Activated CD4-positive, alpha-beta T cell treated with anti-CD3 and anti-CD28 coated beads, Interleukin-2, amount 50 U/mL, for 48 hours (primary cell): ENCODE measurements at places on chromosomes 3 and 15.
A peak's percentile ranks its signal among the peaks of the same experiment; 100 is the strongest.

DNA sequence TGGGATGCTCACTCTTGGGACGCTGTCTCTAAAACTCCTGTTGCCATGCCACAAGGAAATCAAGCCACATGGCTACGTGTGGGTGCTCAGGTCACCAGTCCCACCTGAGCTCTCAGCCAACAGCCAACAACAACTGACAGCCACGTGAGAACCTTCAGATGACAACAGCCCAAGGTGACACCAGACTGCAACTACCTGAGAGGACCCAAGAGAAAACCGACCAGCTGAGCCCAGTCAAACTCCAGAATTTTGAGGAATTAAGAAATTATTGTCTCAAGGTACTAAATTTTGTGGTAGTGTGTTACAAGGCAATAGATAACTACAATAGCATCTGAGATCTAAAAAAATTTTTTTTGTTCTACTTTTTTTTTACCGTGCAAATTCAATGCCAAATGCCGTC lies 75.2 kb downstream of the ITGA11 start:
- no peak for DNase-seq

DNA sequence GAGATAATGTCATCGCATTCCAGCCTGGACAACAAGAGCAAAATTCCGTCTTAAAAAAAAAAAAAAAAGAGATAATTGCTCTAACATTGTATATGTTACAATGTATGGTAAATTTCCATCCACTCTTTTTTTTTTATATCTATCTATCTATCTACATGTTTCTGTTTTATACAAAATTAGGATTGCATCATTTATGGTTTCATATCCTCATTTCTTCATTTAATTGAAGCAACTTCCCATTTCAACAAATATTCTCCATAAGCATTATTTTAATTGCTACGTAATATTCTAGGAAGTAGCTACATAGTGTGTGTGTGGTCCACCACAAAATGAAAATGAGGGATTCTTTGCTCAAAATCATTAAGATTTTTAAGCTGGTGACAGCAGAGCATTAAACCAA lies 18.4 kb downstream of the RBP1 start:
- no peak for DNase-seq

DNA sequence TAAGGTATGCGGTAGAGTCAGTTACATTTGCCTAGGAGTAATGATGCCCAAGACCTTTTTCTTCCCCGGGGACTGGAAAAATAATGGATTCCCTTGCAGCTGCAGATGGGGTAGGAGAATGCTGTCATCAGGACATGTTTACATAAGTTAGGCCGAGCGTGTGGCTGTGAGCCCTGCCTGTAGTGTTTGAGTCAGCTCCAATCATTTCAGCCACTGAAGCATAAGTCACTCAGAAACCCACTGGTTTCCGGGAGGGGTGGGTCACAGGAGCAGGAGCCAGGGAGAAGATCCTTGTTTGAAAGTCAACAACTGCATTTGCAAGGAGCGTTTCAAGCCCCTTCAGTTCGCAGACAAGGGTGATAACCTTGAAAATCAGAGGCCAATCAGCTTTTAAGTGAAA lies 562.3 kb downstream of the MCTP2 start:
- DNase-seq, result no peak

DNA sequence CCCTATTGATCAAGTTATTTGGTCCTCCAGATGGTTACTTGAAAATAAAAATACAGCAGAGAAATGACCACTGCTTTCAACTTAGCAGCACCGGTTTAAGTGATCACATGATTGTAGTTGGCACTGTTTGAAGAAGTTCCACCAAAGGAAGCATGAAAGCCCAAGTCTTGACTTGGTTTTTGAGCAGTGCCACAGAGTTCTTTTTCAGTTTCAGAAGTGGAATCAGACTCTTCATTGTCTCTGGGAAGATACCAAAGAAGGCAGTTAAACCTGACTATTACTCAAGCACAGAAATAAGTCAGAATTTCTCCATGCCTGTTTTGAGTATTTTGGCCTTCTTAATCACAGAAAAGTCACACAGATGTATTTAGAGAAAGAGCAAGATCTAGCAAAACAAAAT lies 66.7 kb downstream of the BBX start:
- DNase-seq, result no peak

GRCh38 chr15:51681303-51681963 lies at the start of gene SCG3:
Gene SCG3 (plus strand): TSS chr15:51681503. CDS start chr15:51681756, 253 bp downstream.
- DNase-seq, result peak; percentile 76

GRCh38 chr3:64431526-64432091 lies 206.3 kb upstream of the PRICKLE2 start:
- DNase-seq, result no peak

DNA sequence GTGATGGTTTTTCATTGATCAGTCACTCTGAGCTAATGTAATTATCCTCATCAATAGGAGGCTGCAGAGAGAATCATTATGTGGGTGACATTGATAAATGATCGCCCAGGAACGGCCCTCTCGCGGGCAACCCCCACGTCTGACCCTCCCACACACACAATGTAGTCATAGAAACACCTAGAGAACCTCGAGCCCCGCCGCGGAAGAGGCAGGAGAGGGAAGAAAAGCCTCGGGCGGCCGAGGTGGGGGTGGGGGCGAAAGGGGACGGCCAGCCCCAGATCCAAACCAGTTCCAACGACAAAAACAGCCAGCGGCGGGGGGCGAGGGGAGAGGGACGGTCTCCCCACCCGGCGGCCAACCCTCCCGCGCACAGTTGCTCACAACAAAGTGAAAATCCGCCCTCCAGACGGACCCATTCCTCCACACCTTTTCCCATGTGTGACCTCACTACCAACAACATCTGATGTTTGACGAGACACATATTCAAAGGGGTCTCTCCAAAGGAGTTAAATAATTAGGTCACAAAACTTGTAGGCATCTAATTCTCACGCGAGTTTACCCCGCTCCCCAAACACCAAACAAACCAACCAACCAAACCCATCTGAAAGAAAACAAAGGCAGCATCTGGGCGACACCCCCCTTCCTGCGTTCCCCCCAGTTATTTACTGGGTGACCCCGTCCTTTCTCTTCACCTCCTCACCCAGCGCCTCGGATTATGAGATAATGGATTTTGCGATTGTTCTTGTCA lies 213.0 kb downstream of the MEIS2 start:
- no peak for DNase-seq

GRCh38 chr3:150256318-150256717 lies 151.8 kb upstream of the TSC22D2 start:
- DNase-seq, result no peak

GRCh38 chr15:98394546-98394945 lies 253.8 kb upstream of the IGF1R start:
- DNase-seq, result no peak

DNA sequence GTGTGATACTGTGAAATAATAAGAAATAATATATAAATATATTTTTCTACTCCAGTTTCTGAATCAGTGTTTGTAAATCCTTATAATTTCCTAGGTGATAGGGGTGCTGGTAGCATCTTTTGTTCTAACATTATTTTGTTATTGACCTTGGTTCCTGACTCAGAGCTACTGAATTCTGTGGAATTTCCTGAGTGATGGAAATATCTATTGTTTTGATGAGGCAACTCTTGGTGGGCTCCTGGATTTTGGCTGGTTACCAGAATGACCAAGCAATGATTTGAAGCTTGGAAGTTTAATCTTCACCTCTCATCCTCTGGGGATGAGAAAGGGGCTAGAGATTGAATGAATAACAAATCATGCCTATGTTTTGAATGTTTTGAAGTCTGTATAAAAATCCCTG lies 377.3 kb downstream of the LPP start:
- no peak for DNase-seq

DNA sequence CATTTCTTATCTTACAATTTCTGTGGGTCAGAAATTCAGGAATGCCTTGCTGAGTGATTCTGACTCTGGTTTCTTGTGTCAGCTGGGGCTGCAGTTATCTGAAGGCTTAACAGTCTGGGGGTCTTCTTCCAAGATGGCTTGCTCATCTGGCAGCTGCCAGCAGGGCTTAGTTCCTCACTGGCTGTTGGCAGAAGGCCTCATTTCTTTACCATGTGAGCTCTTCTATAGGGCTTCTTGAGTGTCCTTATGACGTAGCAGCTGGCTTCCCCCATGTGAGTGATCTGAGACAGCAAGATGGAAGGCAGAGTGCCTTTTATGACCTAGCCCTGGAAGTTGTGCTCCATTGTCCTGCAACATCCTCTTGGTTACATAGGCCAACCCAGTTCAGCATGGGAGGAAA lies 82.0 kb upstream of the PDZRN3 start:
- no peak for DNase-seq

DNA sequence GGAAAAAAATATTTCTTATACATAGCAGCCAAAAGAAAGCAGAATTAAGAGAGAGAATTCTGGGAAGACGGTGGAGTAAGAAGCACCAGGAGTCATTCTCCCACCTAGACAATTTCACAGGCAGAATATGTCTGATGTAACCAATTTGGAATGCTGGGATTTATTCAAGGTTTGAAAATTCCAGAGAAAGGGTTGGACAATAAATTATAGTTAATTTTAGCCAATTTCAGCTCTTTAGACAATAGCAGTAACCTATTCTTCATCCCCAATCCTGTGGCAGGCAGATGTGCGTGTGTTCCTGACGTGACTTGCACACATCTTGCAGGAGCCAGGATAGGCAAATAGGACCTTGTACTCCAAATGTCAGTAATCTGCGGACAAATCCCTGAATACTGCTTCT lies 541.0 kb upstream of the NAALADL2 start:
- DNase-seq, result no peak

DNA sequence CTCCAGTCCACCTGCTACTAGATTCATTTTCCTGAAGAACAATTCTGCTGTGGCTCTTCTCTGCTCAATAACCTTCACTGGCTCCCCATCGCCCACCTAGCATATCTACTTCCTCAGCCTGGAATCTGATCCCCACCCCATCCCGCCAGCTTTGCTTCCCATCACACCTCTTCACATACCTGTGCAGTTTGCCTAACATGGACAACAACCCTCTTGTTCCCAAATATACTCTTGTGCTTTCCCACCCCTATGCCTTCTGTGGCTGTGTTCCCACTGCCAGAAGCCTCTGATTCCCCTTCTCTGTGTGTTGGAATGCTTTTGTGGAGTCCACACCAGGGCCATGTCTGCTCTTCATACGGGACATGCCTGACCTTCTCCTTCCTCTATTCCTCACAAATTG lies 29.5 kb downstream of the CMTM7 start:
- no peak for DNase-seq

GRCh38 chr15:55858661-55859060 lies 115.7 kb upstream of the PRTG start:
- no peak for DNase-seq

- no peak for DNase-seq
Observed at GRCh38 chr15:100853676-100854440, 25.8 kb upstream of the ALDH1A3 start.

GRCh38 chr3:85591451-85591850 lies 632.7 kb downstream of the CADM2 start:
- no peak for DNase-seq

DNA sequence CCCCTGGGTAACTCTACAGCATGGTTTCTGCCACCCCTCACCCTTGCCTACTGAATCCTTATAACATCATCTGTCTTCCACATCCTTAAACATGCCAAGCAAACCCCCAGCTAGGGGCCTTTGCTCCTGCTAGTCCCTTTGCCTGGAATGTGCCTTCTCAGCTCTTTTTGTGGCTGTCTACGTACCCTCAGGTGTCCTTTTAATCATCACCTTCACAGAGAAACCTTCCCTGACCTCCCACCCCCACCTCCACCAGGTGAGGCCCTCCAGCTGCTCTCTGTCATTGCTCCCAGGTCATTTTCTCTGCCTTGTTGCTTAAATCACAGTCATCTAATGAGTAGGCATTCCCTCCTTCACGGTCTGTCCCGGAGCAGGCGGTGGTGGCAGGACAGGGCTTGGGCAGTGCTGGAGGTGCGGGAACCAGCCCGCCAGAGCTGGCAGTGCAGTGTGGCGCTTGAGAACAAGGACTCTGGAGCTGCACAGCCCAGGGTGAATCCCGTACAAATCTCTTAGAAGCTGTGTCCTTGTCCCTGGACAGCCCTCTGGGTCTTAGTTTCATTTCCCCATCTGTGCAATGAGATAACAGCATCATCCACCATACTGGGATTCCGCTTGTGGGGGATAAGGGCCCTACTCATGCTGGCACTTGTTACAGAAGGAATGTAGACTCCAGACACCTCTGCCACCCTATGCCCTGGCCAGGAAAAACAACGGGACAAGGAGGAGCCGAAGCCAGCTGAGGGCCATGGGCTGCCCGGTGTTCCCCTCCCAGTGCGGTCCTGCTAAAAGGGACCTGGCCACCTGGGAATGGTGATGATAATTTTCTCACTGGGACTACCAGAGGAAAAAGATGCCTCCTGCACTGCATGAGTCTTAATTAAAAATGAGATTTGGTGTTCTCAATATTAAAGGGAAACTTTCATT lies 52.1 kb upstream of the IQSEC1 start:
- no peak for DNase-seq

DNA sequence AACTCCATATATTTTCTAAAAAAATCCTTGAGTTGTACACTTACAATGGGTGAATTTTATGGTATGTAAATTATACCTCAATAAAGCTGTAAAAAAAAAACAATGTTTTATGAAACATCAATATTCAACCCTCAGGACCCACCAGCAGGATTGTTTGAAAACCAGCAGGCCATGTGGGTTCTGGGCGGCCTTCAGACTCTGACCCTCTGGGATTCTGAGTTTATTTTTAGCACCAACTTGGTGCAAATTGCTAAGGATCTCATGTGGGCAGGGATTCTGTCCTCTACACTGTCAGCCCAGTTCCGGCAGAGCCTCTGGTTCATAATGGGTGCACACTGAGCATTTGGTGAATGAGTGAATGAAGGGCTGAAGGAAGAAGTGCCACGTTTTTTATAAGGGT lies 24.2 kb upstream of the TSEN2 start:
- DNase-seq, result no peak

DNA sequence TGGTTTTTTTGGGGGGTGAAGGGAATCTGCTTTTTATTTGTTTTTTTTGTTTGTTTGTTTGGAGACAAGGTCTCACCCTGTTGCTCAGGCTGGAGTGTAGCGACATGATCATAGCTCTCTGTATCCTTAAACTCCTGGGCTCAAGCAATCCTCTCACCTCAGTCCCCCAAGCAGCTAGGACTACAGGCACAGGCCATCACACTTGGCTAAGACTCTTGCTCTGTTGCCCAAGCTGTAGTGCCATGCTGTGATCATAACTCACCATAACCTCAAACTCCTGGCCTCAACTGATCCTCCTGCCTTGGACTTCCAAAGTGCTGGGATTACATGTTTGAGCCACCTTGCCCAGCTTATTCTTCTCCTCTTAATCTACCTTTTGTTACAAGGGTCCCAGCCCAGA lies 31.8 kb downstream of the GPR176 start:
- no peak for DNase-seq

GRCh38 chr3:52270252-52270754 lies 8.1 kb downstream of the WDR82 start:
- no peak for DNase-seq

DNA sequence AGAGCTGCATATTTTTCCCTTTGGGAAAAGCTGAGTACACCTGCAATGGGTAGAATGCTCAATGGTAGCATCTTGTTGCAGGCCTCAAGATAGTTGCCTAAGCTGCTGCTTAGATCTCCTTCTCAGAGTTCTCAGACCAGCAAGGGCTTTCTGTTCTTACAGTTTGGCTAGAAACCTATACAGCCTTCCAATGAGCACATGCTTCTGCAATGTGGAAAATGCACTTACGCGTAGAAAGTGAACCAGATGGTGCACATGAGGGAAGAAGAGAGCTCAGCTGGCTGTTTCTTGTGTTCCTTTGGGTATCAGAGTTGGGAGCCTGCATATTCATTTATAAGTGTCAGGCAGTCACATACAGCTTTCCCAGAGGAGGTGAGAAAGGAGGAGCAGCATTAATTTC lies 136.4 kb downstream of the B3GALNT1 start:
- DNase-seq, result no peak
